Suprapubic skin (tissue), 4 donors: ENCODE measurements at places on chromosomes 7 and 10.

DNA sequence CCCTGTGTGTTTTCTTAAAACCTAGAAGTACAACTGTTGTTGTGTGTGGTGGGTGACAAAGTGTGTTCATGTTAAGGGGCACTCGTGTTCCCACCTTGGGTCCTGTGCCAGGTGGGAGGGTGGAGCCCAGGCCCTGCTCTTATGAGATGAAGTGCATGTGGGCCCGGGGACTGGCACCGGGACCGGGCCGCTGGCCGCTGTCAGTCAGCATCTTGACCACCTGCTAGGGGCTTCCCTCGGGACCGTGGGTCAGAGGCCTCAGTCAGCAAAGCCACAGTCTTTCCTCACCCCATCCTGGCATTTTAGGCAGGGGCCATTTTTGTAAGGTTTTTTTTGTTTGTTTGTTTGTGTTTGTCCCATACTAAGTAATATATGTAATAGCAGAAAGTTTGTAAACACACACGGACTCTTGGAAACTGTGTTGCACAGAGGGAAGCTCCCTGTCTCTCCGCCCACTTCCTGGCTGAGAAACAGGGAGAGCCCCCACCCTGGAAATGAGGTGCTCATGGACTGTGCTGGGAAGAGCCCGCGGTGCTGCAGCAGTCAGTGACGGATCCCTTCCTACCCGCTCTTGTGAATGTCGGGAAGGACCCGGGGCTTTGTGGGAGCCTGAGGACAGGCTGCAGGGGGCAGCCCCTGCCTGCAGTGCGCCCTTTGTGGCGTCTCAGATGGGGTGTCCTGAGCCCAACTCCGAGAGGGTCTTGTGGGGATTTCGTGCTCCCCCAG, 13.4 kb downstream of the AGAP3 start:
- no peak overlapping the region for H3K27ac ChIP-seq
- no peak for DNase-seq
- H3K36me3 ChIP-seq: no peaks in the 10 kb centered on the region
- no peaks in the 10 kb centered on the region for H3K27me3 ChIP-seq
- no peak overlapping the region for H3K4me3 ChIP-seq

DNA sequence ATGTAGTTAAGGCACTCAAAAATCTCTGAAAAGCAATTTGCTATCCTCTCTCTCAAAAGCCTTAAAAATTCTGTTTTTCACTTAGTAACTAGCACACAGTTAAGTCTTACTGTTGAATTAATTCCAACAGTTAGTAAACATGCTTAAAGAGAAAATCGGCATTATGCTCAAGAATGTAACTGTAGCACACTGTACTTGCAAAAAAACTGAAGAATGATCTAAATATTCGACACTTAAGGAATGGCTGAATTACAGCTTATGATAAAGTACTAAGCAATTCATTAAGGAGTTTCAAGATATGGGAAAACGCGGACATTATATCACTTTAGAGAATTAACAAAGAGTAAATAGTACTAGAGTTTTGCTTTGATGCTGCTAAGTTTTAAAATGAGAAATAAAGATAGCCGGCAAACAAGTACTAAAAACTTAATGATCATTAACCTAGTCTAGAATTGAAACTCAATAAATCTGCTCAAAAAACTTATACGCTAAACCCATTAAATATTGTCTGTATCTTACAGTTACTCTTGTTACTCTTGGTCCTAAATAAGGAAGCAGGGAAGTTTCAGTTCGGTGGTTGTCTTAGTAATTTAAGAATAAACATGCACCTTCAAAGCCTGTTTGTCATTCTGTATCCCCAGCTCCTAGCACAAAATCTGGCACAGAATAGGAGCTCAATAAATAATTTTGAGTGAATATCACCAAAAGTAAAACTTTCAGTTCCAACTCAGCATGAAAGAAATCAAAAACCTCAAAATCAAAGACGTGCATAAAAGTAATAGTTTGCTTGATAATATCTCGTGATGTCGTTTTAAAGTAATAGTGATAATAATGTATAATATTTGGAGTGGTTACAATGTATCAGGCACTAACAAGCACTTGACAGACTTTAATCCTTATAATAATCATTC, 1.2 kb downstream of the TRDMT1 start:
- peak overlapping the region; percentile 86 for H3K4me3 ChIP-seq
- H3K4me1 ChIP-seq: peaks cover 27% of the 10 kb centered on the region
- no peaks in the 10 kb centered on the region for H3K27me3 ChIP-seq
- no peaks in the 10 kb centered on the region for H3K36me3 ChIP-seq
- H3K27ac ChIP-seq: peak overlapping the region; percentile 97

DNA sequence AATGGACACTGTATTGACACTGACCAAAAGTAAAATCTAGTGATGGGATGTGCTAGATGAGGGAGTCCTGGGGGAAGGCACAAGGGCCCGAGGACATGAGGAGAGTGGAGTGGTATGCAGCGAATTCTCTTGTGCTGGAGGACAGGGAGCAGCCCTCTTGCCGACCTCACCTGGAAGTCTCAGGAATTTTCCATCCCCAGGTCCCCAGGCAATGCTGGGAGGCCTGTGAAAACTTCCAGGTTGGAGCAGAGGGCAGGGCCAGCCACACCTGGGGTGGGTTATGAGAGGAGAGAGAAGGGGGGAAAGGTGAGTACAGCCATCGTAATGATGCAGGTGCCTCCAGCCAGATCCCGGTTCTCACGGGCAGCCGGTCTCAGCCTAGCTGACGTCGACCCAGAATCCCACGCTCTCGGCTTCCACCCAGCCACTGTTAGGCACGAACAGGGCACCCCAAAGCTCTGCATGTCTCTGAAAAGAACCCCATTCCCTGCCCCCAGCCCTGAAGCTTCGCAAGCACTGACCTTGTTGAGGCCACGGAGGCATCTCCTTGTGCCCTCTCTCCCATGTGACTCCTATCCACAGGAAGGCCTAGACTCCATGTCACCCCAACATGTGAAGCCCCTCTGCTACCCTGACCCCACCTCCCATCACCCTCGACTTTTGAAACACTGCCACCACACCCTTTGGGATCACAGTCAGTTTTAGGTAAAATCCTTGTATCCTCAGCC, 239.7 kb upstream of the MYO3A start:
- no peaks in the 10 kb centered on the region for H3K27me3 ChIP-seq
- no peak overlapping the region for H3K27ac ChIP-seq
- DNase-seq: no peak
- H3K36me3 ChIP-seq: no peaks in the 10 kb centered on the region
- no peaks in the 10 kb centered on the region for H3K4me1 ChIP-seq
- no peak overlapping the region for H3K4me3 ChIP-seq

DNA sequence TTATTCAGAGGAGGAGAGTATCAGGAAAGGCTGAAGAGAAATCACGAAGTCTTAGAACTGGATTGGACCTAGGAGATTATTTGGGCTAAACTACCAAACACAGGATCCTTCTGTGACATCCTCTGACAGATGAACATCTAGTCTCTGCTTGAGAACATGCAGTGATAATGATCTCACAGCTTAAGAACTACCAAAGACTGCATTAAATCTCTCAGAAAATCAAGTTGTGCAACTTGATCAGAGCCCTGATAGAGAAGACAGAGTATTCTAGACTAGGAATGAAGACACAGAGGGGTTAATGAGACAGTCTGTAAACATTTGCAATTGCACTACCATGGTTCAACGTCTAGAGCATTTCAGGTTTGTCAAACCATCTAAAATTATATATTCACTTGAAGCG, 37.1 kb upstream of the AGBL3 start:
- no peak for DNase-seq
- H3K4me3 ChIP-seq: no peak overlapping the region
- peaks cover 49% of the 10 kb centered on the region for H3K36me3 ChIP-seq
- no peaks in the 10 kb centered on the region for H3K27me3 ChIP-seq
- peaks cover 7% of the 10 kb centered on the region for H3K4me1 ChIP-seq

- H3K4me3 ChIP-seq: no peak overlapping the region
- no peaks in the 10 kb centered on the region for H3K4me1 ChIP-seq
- DNase-seq: no peak
- peaks cover 87% of the 10 kb centered on the region for H3K36me3 ChIP-seq
- H3K27me3 ChIP-seq: no peaks in the 10 kb centered on the region
- no peak overlapping the region for H3K27ac ChIP-seq
These were observed 61.7 kb downstream of the PRPF18 start for GRCh38 chr10:13648425-13648824.

GRCh38 chr7:19117091-19117869, at the start of gene TWIST1:
TSS of gene TWIST1 (minus strand) at chr7:19117636. CDS start at chr7:19117321, 315 bp downstream.
- H3K4me3 ChIP-seq: peak within 1 kb of the TSS; percentile 74
- H3K27me3 ChIP-seq: peaks cover 87% of the 10 kb centered on the region
- H3K36me3 ChIP-seq: no peaks in the 10 kb centered on the region
- peak within 1 kb of the TSS; percentile 89 for H3K27ac ChIP-seq
- H3K4me1 ChIP-seq: peaks cover 28% of the 10 kb centered on the region
- peak; percentile 91 for DNase-seq

- no peaks in the 10 kb centered on the region for H3K36me3 ChIP-seq
- peaks cover 23% of the 10 kb centered on the region for H3K4me1 ChIP-seq
- no peaks in the 10 kb centered on the region for H3K27me3 ChIP-seq
- no peak for DNase-seq
- H3K4me3 ChIP-seq: no peak overlapping the region
- H3K27ac ChIP-seq: no peak overlapping the region
These were observed 13.3 kb downstream of the ZRANB1 start for GRCh38 chr10:124955243-124955642.

- no peaks in the 10 kb centered on the region for H3K27me3 ChIP-seq
- H3K4me3 ChIP-seq: no peak overlapping the region
- H3K36me3 ChIP-seq: no peaks in the 10 kb centered on the region
- no peak overlapping the region for H3K27ac ChIP-seq
These were observed 96.3 kb downstream of the CDK14 start for GRCh38 chr7:90692396-90692795.

GRCh38 chr7:45663167-45663921, 89.2 kb downstream of the ADCY1 start:
- no peak overlapping the region for H3K4me3 ChIP-seq
- no peak for DNase-seq
- H3K4me1 ChIP-seq: no peaks in the 10 kb centered on the region
- H3K27ac ChIP-seq: no peak overlapping the region
- no peaks in the 10 kb centered on the region for H3K36me3 ChIP-seq

- no peak for DNase-seq
- H3K4me1 ChIP-seq: peaks cover 12% of the 10 kb centered on the region
- H3K27me3 ChIP-seq: no peaks in the 10 kb centered on the region
- no peaks in the 10 kb centered on the region for H3K36me3 ChIP-seq
- peak overlapping the region; percentile 13 for H3K27ac ChIP-seq
These were observed 12.2 kb upstream of the BMPR1A start for GRCh38 chr10:86744067-86744725.

GRCh38 chr7:71264005-71264404, 132.1 kb downstream of the GALNT17 start:
- H3K27me3 ChIP-seq: no peaks in the 10 kb centered on the region
- no peak overlapping the region for H3K27ac ChIP-seq
- no peaks in the 10 kb centered on the region for H3K4me1 ChIP-seq
- no peak for DNase-seq

- H3K36me3 ChIP-seq: peaks cover 5% of the 10 kb centered on the region
- no peak overlapping the region for H3K4me3 ChIP-seq
- no peaks in the 10 kb centered on the region for H3K27me3 ChIP-seq
- no peak for DNase-seq
- peaks cover 16% of the 10 kb centered on the region for H3K4me1 ChIP-seq
- no peak overlapping the region for H3K27ac ChIP-seq
These were observed 42.9 kb downstream of the WAC start for GRCh38 chr10:28575852-28576251.

- H3K4me1 ChIP-seq: no peaks in the 10 kb centered on the region
- H3K4me3 ChIP-seq: no peak overlapping the region
- H3K27ac ChIP-seq: no peak overlapping the region
- H3K27me3 ChIP-seq: no peaks in the 10 kb centered on the region
These were observed 110.3 kb upstream of the APBB1IP start for GRCh38 chr10:26327811-26328210.

DNA sequence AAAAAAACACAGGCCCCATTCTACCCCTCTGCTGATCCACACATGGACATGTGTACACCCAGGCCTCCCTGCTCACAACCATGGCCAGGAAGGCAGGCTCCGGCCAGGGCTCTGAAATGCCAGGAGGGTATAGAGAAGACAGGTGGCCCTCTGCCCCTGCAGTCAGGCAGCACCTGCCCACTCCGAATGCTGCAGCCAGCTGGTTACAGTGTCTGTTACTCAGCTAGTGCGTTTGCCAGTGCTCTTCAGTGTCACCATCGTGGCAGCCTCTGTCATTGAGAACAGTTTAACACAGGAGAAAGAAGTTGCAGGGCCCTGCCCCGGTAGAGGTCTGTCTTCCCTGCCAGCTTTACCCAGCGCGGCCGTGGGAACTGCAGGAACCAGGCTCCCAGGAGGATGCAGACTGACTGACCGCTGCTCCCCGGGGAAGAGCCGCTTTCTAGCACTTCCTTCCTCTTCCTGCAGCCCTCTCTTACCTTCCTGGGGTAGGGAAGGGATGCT, 128.8 kb upstream of the FAM20C start:
- H3K27ac ChIP-seq: no peak overlapping the region
- DNase-seq: peak; percentile 74
- no peaks in the 10 kb centered on the region for H3K36me3 ChIP-seq
- H3K27me3 ChIP-seq: no peaks in the 10 kb centered on the region
- H3K4me3 ChIP-seq: no peak overlapping the region

DNA sequence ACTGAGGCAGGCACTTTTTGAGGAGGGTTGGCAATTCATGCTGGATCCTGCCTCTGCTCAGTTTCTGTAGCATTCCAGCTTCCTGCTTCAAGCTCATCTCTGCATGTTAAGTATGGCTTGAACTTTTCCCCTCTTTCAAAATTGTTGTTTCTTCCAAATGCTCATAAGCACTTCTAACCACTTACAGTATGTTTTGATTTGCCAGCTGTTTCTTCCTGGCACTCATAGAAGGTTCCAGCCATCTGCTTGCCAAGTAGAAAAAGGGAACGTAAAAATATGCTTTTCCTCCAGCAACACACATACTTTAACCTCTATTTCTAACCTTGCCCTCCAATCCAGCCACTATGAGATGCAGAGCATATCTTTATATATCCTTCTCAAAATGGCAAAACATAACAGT, 692.6 kb upstream of the COBL start:
- H3K27ac ChIP-seq: no peak overlapping the region
- no peak overlapping the region for H3K4me3 ChIP-seq
- H3K27me3 ChIP-seq: no peaks in the 10 kb centered on the region
- DNase-seq: no peak

DNA sequence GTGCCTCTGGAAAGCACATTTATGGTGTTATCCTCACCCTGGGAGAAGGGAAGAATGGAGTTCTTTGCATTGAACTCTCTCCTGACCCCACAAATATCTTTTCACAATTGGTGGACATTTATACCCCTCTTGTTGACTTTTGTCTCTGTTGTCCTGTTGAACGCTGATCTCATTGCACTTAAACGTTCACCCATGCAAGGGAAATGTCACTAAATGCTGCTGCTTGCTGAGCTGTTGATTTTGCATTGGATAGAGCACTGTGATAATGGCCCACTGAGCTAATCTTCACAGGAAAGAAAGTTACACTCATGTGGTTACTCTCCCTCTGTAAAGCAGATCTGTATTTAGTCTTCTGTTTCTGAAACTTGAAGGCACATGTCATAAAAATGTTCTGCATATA, 133.4 kb downstream of the FZD1 start:
- H3K27ac ChIP-seq: no peak overlapping the region
- H3K27me3 ChIP-seq: no peaks in the 10 kb centered on the region
- DNase-seq: no peak
- H3K4me1 ChIP-seq: no peaks in the 10 kb centered on the region

GRCh38 chr10:117929327-117930067, 117.2 kb downstream of the RAB11FIP2 start:
- no peak overlapping the region for H3K4me3 ChIP-seq
- DNase-seq: no peak
- peaks cover 4% of the 10 kb centered on the region for H3K27me3 ChIP-seq
- no peaks in the 10 kb centered on the region for H3K36me3 ChIP-seq

- no peaks in the 10 kb centered on the region for H3K27me3 ChIP-seq
- no peak overlapping the region for H3K4me3 ChIP-seq
- DNase-seq: no peak
- no peak overlapping the region for H3K27ac ChIP-seq
These were observed 113.0 kb downstream of the ADAM22 start for GRCh38 chr7:88046839-88047573.

- H3K36me3 ChIP-seq: no peaks in the 10 kb centered on the region
- DNase-seq: no peak
- H3K4me3 ChIP-seq: no peak overlapping the region
- H3K4me1 ChIP-seq: no peaks in the 10 kb centered on the region
These were observed 129.3 kb downstream of the TMEM178B start for GRCh38 chr7:141203177-141203576.
